NCI-H2029 treated with DMSO at 0.1 percent for 48 hours (cell line): ENCODE measurements at places on chromosomes 16 and 17.

DNA sequence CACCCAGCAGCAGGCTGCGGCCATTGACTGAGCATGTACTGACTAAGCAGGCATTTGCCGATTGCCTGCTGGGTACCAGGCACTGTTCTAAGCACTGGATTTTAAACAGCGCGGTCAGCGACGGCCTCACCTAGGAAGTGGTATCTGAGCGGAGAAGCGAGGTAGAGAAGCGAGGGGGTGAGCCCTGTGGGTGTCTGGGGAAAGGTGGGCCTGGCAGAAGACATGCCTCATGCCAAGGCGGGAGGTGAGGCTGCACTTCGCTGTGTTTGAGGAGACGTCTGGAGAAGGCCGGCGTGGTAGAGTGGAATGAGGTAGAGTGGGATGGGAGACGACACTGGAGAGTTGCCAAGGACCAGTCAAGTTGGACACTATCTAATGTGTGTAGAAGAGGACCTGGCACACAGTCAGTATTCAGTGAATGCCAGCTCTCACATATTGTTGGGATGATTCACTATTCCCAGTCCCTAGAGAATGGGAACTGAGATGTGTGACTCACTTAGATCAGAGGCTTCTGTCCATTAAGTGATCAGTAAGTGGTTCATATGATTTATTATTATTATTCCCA is 14.4 kb downstream of the SYCE1L start:
- peak; percentile 75 for DNase-seq

DNA sequence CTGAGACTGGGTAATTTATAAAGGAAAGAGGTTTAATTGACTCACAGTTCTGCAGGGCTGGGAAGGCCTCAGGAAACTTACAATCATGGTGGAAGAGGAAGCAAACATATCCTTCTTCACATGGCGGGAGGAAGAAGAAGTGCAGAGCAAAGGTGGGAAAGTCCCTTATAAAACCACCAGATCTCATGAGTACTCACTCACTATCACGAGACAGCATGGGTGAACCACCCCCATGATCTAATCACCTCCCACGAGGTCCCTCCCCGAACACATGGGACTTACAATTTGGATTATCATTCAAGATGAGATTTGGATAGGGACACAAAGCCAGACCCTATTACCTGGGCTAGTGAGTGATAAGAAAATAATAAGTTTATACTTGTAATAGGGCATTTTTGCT is 70.6 kb upstream of the HS3ST2 start:
- DNase-seq, result no peak

GRCh38 chr16:164827-165538 is 795 bp upstream of the HBM start:
- DNase-seq, result no peak

- DNase-seq, result no peak
Measured at GRCh38 chr17:732902-733720, 715 bp downstream of the TLCD3A start.

DNA sequence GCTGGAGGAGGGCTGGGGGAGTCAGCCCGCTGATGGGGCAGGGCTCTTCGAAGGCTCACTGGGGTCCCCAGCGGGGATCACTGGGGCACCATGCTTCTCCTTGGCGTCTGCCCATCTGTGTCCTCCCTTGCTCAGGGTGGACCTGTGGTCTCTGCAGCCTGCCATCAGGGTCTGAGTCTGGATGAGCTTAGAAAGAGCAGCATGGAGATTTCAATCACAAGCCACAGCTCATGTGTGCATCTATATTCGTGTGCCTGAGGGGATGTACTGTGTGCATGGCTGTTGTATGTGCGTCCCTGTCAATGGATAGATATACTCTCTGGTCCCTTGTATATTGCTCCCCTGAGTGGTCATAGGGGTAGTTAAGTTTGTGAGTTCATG is 126.6 kb upstream of the SDK2 start:
- no peak for DNase-seq

GRCh38 chr17:82979718-82980117 is 99.7 kb upstream of the METRNL start:
- DNase-seq, result no peak

- no peak for DNase-seq
Measured at GRCh38 chr16:49354101-49354500, 19.5 kb upstream of the C16orf78 start.
